ENCODE measurements at places on chromosomes 3 and 15.

- no peak for DNase-seq
Measured at GRCh38 chr3:55742022-55742831, 255.1 kb upstream of the WNT5A start.

GRCh38 chr15:53458736-53459135 is 300.7 kb downstream of the WDR72 start:
- DNase-seq: no peak

- peak; percentile 51 for DNase-seq
Measured at GRCh38 chr3:147008886-147009285, 397.5 kb downstream of the ZIC4 start.

GRCh38 chr3:158205994-158206393 is 96.1 kb downstream of the RSRC1 start:
- no peak for DNase-seq

GRCh38 chr15:85365980-85366379 is 14.4 kb upstream of the AKAP13 start:
- no peak for DNase-seq

DNA sequence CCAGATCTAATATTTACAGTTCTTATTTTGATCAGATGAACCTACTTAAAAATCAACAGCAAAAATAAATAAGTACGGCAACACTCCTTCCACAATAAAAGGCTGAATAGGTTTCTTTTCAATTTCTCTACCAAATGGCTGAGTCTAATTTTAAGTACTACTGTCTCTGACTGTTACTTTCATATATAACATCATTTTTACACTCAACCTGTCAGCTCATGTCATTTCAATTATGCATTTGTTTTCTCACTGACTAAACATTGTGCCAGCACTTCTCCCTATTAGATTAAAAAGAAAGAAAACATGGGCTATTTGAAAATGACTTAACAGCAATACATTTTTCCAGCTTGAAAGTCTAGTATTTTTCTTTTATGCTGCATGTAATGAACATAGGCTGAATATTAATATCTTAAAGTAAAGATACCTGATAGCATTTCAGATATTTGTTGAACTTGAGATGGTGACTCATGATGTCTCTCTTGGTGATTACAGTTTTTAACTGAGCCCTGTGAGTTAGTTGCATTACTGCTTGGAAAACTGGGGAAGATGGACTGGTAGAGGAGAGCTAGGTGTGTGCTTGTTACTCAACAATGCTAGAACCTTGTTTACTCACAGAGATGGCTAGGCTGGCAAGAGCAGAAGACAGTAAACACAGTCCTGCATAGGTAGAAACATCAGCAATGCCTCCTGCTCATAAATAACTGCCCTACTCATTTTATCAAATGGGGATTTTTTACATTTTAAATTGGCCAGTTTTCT is 73.9 kb downstream of the PEX5L start:
- no peak for DNase-seq

DNA sequence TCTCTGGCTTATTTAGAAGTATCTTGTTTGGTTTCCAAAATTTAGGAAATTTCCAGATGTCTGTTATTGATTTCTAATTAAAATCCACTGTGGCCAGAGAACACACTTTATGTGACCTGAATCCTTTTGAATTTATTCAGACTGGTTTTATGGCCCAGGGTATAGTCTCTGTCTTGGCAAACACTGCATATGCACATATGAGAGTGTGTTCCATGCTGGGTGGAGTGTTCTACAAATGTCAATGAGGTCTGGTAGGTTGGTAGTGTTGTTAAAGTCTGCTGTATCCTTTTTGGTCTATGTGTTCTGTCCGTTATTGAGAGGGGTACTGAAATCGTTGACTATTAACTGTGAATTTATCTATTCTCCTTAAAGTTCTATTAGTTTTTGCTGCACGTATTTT is 30.2 kb downstream of the PGPEP1L start:
- no peak for DNase-seq

GRCh38 chr15:41124058-41124457 is 8.0 kb upstream of the INO80 start:
- DNase-seq: no peak

DNA sequence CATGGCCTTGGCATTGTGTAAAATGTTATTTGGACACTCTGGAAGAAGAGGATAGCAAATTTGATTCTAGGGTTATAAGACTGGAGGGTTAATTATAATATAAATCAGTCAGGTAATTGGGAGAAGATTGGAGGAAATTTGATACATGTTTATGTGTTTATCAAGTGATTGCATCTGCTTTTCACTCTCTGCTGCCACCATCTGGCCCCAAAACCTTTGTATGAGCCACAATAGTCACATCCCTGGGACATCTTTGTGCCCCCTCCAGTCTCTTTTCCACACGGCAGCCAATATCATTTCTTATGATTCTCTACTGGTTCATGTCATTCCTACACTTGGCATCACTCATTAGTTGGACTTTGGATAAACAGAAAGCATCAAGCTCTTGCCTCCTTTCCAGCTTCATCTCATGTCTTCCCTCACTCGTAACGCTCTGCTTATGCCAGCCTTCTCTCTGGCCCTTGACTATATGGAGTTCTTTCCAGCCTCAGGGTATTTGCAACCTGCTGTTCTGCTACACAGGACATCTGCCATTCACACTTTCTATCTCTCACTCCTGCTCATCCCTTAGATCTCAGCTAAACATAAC is 602.3 kb upstream of the SUCLG2 start:
- DNase-seq: no peak

GRCh38 chr3:67678665-67679064 is 24.3 kb upstream of the SUCLG2 start:
- no peak for DNase-seq

- DNase-seq: peak; percentile 62
Measured at GRCh38 chr3:143831208-143831607, 17.1 kb downstream of the SLC9A9 start.

DNA sequence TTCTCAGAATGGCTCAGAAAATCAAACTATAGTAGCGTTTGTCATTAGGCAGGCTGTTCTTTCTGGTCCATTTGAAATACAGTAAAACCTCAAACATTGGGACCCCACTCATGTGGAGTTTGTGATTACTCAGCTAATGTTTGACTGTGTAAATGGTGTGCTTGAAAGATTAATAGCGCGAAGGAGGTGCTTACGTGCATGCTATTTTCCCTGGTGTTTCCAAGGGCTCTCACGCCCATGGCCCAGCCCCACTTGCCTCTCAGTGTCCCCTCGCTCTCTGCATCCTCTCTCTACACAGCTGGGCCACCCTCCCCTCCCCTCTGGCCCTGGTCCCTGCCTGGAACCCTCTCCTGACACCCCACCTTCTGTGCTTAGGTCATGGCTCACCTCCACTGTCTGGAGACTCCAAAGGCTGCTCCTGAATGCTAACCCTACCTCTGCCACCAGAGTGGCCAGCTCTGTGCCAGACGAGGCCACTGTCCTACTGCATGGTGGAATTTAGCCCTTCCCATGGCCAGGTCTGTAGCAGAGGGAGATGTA is 194.2 kb downstream of the PLCL2 start:
- DNase-seq: no peak

- no peak for DNase-seq
Measured at GRCh38 chr3:103511891-103512290, 1077.1 kb downstream of the ZPLD1 start.

GRCh38 chr15:61050844-61051568 is 178.1 kb downstream of the RORA start:
- peak; percentile 45 for DNase-seq

DNA sequence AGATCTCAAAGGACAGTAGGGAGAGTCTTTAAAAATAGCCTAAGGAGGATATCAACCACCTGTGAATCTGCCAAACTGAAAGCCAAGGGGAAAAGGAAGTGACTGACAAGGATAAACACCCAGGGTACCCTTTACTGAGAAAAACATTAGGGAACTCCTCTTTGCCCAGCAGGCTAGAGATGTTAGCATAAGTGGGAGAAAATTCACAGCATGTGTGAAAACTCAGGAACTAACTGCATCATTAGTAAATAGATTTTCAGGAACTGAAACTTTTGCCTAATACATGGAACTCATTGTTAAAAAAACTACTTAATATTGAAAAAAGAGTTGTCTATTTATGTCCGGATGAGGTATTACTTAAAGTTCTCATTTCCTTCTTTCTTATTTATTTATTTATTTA is 375.5 kb downstream of the NTRK3 start:
- DNase-seq: no peak

DNA sequence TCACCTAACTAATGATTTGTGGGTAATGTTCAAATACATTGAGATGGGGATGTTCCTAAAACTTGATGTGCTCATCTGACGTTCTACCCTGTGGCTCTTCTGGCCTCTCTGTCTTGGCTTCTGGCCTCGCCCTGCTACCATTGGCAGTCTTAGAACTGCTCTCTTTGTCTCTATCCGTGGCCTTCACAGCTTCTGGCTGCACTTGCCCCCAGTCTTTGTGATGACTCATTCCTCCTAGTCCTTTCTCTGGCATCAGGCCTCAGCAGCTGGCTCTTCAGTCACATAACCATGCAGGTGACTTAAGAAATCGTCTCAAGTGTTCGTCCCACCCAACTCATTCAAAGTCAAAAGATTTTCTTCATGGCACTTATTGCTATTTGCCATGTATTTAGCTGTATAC is 188.1 kb downstream of the BBX start:
- peak; percentile 60 for DNase-seq

DNA sequence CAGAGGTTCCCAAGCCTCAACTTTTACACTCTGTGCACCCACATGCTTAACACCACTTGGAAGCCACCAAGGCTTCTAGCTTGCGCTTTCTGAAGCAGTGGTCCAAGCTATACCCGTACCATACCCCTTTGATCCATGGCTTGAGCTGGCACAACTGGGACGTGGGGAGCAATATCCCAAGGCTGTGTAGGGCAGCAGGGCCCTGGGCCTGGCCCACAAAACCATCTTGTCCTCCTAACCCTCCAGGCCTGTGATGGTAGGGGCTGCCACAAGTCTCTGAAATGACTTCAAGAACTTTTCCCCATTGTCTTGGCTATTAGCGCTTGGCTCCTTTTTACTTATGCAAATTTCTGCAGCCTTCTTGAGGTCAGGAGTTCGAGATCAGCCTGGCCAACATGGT is 16.0 kb upstream of the PSMA4 start:
- no peak for DNase-seq

GRCh38 chr3:170809975-170810357 is 60.0 kb downstream of the RPL22L1 start:
- peak; percentile 84 for DNase-seq

DNA sequence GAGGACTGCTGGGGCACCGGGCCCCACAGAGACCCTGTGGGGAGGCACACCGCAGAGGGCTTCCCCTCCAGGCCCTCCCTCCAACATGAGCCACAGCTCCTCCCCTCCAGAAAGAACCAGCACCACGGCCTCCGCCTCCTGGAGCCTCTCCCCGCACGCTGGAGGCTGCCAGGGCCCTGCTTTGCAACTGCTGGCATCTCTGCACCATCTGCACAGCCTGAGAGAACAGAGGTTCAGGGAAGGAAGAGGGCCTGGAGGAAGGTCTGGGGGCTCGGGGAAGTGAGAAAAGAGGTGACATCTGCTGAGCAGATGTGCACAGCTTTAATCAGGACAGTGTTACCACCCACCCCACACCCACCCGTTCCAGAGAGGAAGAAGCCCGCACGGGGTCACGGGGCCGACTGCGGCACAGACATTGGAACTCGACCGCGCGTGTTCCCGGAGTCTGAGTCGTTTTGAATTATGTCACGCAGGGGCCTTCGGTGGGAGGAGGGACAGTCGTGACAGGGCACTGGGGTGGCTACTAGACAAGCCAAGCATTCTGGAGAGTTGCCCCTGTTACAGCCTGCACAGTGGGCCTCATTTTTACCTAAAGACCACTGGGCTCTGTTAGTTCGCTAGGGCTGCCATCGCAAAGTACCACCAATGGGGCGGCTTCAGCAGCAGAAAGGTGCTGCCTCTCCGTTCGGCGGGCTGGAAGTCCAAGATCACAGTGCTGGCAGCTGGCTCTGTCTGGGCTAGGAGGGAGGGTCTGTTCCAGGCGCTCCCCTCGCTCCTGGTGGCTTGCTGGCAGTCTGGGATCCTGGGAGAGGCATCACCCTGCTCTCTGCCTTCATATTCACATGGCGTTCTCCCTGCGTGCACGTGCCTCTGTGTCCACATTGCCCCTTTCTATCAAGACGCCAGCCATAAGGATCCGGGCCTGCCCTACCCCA is 194.8 kb downstream of the XXYLT1 start:
- peak; percentile 26 for DNase-seq

- DNase-seq: no peak
Measured at GRCh38 chr3:126713199-126713598, 9.2 kb downstream of the CHCHD6 start.

Measured in fibroblast of mammary gland (primary cell).